ENCODE measurements at places on chromosomes 5 and 9.

GRCh38 chr5:95072281-95072680 is 212.6 kb downstream of the MCTP1 start:
- DNase-seq, result no peak

- DNase-seq, result peak; percentile 42
These were observed 4.4 kb downstream of the SLC25A25 start for GRCh38 chr9:128072144-128073021.

GRCh38 chr9:3517377-3518048 is 8.3 kb downstream of the RFX3 start:
- DNase-seq, result no peak

GRCh38 chr9:135455401-135456030 is 24.1 kb upstream of the PPP1R26 start:
- no peak for DNase-seq

GRCh38 chr9:95090871-95091577 is 226.5 kb downstream of the FANCC start:
- no peak for DNase-seq

DNA sequence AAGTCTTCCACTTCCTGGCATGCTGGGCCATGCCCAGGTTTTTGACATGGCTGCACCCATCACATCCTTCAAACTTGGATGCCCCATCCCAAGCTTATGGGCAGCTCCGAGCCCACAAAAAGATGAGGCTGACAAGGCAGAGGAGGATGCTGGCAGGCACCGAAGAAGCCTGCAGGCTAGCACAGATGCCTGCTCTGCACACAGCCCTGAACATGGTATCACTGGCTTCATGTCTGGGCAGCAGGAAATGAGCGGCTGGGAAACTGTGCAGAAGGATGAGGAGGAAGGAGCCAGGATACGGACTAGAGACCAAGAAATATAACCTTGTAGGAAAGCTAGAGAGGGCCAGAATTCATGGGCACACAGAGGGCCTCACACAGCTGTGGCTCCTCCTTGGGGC is 14.8 kb downstream of the CAMK2A start:
- no peak for DNase-seq

- no peak for DNase-seq
These were observed 437.0 kb downstream of the PIK3R1 start for GRCh38 chr5:68652534-68652965.

DNA sequence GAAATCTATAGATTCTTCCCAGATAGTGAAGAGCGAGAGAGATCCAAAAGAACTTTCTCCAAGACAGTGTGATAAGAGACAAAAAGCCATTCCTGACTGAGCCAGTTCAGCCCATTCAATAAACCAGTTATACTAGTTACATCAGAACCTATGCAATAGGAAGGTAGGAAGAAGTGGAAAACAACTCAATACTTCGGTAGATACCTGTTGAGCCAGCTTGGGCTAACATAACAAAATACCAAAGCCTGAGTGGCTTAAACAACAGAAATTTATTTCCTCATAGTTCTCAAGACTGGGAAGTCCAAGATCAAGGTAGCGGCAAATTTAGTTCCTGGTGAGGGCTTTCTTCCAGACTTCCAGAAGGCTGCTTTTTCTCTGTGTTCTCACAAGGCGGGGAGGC is 214.5 kb upstream of the GRAMD2B start:
- no peak for DNase-seq

DNA sequence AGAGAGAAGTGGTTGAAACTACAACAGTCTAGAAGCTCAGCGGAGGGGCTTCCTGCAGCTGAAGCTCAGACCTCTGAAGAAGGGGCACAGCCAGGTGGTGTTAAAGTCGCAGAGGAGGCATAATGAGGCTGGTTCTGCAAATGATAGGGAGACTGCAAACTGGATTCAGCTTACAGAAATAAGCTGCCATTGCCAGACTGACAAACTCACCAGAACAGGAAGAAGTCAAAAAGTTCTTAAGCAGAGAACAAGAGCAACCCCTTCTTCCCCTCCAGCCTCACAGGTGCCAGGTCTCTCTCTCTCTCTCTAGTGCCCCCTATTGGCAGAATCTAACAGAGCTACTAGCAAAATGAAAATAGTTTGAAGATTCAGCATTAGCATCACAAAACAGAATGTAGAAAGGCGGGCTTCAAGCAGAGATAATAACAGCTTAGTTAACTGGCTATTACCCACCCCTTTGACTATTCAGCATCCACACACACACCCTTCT is 76.7 kb downstream of the GRAMD2B start:
- no peak for DNase-seq

Data from stimulated activated naive CD4-positive, alpha-beta T cell treated with Interleukin-2 at 50 U/mL for 16 hours (primary cell).